ENCODE measurements at places on chromosomes 7 and 10.

- no peak for DNase-seq
Observed at GRCh38 chr10:112793202-112793921, 156.7 kb upstream of the TCF7L2 start.

- no peak for DNase-seq
Observed at GRCh38 chr10:9028231-9028630, 973.7 kb downstream of the GATA3 start.

GRCh38 chr10:125243532-125244253, 83.3 kb upstream of the CTBP2 start:
- no peak for DNase-seq

- DNase-seq = no peak
Observed at GRCh38 chr10:62761115-62761514, 43.4 kb upstream of the ADO start.

DNA sequence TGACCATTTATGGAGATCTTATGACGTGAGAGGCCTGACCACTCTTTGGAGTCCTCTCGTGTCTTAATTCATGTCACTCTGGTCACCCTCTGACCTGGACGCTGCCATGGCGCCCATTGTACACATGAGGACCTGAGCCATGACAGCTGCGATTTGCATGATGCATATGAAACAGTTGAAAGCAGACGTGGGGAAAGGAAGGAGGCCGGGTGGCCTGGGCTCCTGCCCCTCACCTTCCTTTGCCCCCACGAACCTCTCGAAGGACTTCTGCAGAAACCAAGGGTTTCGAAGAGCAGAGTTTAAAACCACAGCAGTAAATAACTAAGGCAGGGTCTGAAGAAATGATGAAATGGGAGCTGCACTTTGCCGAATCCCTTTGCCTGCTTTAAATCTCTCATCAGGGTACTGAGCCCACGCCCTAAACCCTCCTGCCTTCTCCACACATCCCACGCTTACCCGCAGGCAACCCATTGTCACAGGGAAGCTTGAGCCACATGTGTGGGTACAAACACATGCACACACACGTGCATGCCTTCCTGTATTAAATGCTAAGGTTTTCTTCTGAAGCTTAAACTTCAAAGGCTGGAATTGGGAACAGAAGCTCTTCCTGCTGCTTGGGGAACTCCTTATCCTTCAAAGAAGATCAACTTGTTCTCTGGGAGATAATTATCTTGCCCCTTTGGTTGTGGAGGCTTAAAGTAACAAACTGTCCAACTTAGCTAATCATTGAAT, 11.7 kb upstream of the CALML3 start:
- DNase-seq = no peak

- DNase-seq = no peak
Observed at GRCh38 chr10:114380060-114380459, 24.2 kb downstream of the AFAP1L2 start.

GRCh38 chr7:139731802-139732470, 45.9 kb downstream of the HIPK2 start:
- DNase-seq = no peak

- DNase-seq = no peak
Observed at GRCh38 chr10:91420868-91421267, 10.7 kb downstream of the HECTD2 start.

DNA sequence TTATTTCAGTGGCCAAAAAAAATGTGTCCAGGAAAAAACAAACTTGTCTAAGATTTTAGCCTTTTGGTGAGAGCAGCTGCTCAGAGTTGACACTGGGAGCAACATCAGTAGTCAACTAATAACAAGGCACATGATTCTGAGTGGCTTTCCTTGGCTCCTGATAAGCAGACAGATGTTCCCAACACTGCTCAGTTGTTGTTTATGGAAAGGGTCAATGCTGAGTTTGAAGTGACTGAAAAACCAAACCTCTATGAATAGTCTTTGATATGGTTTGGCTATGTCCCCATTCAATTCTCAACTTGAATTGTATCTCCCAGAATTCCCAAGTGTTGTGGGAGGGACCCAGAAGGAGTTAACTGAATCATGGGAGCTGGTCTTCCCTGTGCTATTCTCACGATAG, 12.3 kb downstream of the DYDC1 start:
- DNase-seq = no peak

DNA sequence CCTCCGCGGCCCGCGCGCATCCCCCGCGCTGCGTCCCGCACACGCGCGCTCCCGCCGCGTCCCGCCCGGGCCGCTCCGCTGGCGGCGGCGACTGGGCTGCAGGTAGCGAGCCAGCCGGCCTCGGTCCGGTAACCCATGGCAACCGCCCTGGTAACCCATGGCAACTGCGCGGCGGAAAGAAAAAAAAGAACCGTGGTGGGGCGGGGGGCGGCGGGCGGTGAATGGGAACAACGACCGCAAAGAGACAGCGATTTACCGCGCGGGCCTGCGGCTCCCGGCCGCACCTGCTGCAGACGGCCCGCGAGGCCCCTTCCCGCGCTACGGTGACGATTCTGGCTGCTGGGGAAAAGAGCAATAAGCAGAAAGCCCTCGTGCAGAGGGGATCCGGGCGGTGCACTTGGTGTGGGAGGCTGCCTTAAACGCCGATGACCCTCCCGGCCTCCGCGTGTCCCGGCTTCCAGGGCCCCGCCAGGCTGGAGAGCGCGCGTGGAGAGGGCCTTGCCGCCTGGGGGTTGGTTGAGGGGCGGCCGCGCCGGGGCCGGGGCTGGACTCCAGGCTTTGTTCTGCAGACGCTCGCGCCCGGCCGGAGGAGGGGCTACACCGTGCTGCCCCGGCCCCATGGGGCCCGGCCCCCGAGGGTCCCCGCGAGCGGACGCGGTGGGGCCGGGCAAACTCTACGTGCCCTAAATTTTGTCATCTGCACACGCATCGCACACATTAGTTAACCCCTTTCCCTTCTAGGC, 84.7 kb downstream of the SNX10 start:
- DNase-seq = peak; percentile 53

DNA sequence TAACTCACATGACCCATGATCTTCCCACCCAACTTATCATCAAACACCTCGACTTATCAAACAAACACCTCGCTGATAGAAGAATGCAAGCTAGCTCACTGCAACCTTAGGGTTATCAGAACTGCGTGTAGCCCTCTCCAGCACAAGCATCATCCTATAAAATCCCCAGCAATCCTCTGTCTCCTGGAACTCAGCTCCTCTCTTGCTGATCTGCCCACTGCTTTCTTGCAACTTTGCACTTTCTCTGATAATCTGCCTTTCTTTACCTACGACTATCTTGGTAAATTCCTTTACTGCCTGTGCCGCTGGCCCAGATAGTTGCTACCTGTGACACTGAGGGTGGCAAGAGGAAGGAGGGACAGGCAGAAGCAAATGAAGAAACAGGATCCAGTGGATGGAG, 210.9 kb downstream of the ACTR3B start:
- no peak for DNase-seq

- no peak for DNase-seq
Observed at GRCh38 chr10:128016423-128017060, 109.6 kb downstream of the PTPRE start.

DNA sequence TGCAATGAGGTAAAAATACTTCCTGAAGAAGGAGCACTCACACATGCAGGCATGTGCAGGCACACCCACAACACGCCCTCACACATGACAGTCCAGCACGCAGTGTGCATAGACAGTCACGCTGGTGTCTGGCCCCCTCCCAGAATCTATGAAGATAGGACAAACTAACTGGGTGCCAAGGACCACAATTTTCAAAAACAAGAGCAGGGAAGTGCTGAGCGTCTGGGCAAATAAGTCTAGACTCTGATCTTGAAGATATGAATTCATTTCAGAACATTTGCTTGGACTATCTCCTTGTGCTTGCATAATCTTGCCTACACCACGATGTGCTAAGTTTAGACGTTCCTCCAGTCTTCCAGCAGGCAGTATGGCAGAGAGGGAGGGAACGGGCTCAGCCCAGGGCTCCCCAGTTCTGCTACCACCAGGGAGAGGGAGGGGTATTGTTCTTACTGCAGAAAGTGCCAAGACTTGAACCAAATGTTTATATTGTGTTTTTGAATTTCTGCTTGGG, 276.5 kb upstream of the KLF6 start:
- DNase-seq = no peak

- DNase-seq = peak; percentile 36
Observed at GRCh38 chr7:143299840-143300239, 11.7 kb downstream of the CASP2 start.

DNA sequence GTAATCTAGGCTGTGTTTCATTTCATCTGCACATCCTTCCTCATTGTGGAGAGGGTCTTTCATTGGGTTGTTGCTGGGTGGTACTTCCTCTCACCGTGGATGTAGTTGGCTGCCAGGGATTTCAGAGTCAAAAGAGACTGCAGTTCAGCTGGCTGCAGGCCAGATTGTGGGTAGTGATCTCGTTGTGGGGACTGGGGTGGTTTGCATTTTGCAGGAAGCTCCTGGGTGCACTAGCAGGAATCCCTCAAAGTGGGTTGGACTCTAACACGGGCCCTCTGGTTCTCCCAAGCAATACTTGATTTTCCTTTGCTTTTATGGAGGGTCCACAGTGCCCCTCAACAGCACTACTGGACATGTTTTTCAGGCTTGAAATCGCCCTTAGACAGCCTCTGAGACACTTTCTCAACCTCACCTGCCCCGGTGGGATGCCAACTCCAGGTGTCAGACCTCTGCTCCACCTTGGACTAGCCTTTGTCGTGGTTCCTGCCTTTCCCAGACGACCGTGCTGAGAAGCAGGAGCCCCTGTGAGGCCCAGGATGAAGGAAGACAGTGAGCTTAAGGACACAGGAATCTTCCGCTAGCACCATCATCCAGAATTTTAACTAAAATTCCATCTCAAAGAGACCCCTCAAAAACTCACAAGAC, 23.9 kb upstream of the ZNF273 start:
- DNase-seq = no peak

DNA sequence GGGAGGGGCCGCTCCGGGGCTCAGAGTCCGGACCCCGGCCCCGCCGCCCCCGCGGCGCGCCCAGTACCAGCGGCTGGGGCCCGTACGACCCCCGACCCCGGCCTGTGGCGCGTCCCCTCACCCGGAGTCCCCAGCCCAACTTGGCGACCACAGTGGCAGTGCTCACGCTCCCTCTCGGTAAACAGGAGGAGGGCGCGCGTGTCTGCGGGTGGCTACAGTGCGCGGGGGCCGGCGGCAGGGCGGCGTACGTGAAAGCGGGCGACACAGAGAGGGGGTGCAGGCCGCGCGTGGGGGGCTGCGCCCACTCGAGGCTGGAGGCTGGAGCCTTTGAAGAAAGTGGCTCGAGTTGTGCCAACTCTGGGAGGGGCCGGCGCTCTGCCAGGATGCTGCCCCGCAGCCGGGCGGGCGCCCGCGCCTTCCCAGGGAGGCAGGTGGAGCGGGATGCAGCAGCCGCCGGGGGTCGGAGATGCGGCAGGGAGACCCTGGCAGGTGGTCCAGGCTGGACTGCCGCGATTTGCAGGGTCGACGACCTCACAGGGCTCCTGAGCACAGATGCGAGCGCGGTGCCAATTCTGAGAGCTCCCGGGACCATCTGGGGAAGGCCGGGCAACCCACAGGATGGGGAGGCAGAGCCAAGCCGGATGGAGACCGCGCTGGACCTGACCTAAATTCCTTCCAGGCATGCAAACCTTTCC, 655 bp downstream of the PTPRE start:
- peak; percentile 3 for DNase-seq

DNA sequence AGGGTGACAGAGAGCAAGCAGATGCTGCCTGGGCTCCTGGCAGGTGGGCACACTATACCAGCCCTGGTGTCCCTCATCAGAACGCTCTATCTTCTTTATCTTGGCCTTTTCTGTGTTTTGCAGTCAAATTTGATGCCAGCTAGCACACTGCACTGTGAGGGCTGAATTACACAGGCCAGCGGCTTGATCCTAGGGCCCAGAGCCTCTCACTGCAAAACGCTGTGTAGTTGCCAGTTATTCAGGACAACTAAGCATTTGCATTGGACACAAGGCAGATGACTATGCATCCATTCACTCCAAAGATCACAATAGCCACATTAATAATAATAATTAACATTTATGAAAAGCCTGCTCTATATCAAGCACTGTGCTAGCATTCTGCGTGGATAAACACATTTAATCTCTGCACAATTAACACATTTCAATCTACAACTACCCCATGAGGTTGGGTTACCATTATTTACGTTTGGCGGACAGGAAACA, 100.3 kb downstream of the PAXIP1 start:
- DNase-seq = no peak

DNA sequence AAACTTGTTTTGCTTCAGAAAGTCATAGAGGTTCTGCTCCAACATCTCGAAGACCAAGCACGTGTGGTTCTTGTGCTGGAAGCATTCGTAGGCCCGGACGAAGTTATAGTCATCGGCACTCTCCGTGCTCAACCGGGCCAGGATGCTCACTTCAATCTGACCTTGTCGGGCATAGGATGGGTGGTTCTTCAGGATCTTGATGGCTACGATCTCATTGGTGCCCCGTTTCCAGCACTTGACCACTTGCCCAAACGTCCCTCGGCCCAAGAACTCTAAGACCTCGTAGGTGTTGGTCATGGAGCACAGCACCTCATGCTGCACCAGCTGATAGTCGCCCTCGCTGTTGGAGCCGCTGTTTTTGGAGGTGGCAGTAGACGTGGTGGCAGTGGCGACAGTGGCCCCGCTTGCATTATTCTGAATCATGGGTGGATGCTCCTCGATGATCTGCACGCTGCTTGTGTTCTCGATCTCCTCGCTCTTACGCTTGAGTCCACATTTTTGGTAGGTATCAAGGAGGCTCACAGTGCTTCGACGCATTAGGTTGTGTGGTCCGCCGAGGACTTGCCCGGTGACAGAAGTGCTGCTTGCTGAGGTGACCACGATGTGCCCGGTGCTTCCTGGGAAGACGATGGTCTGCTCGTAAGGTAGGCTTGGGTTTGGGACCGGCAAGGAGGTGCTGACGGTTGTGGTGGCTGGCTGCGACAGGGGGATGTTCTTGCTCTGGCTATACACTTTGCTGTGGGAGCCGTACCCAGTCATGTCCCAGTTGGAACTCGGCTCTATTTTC, 61.4 kb downstream of the HIPK2 start:
- no peak for DNase-seq

- DNase-seq = no peak
Observed at GRCh38 chr10:13943735-13944398, 357.1 kb downstream of the PRPF18 start.

GRCh38 chr10:113435881-113436280, 117.0 kb upstream of the HABP2 start:
- no peak for DNase-seq

GRCh38 chr7:32170838-32171237, 100.6 kb upstream of the PDE1C start:
- no peak for DNase-seq

- DNase-seq = no peak
Observed at GRCh38 chr10:120688928-120689327, 162.2 kb upstream of the WDR11 start.

DNA sequence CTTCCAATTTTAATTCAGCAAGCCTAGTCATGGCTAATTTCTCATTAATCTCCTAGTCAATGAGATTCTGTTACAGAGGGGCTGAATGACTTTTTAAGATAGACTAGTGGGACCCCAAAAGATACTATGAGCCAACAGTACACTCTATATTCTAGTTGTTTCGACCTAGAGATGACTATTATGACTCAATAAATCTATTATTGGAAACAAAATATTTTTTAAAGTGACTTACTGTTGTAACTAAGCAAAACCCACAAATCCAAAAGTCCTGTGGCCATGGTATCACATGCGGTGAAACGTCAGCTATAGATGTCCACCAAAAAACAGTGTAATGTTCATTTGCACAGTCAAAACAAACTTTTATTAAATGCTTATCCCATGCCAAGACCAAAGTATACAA, 95.3 kb upstream of the ADO start:
- DNase-seq = no peak

Data from memory B cell (primary cell).